Omental fat pad (tissue), 4 donors: ENCODE measurements at places on chromosomes 3 and 15. TPM values are rescaled to one million over a fixed set of nuclear protein-coding genes. Genes with fewer than 3 reads are reported as not detected.

GRCh38 chr3:182999767-183000166 is 19.4 kb upstream of the DCUN1D1 start:
- no peak for DNase-seq

GRCh38 chr3:74693696-74694393 is 79.4 kb upstream of the CNTN3 start:
- no peak for DNase-seq

- no peak for DNase-seq
Observed at GRCh38 chr3:135915206-135915605, 50.3 kb upstream of the PPP2R3A start.

The APOD gene
- total RNA-seq: 1,161 TPM

The C3orf70 gene
- 4.9 TPM for total RNA-seq
